Amniotic stem cell (primary cell): ENCODE measurements at places on chromosomes 4 and X.

DNA sequence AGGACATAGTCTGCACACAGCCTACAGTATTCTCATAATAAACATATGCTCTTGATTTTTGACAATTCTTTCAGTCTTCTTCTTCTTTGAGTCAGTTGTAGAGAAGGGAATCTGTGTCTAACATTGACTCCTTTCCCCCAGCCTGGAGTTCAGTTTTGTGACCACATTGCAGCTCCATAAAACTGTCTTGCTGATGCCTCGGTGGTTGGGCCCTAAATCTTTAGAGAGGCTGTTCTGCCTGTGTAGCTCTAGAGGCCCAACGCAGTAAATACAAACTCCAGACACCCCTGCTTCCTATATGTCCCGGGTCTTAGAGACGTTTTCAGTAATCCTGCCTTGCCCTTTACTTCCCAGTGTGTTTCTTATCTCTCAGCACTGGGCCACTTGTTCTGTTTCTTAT, 639.5 kb upstream of the AADAT start:
- DNase-seq: no peak

GRCh38 chr4:188262464-188262863, 123.2 kb downstream of the TRIML1 start:
- peak; percentile 51 for DNase-seq

DNA sequence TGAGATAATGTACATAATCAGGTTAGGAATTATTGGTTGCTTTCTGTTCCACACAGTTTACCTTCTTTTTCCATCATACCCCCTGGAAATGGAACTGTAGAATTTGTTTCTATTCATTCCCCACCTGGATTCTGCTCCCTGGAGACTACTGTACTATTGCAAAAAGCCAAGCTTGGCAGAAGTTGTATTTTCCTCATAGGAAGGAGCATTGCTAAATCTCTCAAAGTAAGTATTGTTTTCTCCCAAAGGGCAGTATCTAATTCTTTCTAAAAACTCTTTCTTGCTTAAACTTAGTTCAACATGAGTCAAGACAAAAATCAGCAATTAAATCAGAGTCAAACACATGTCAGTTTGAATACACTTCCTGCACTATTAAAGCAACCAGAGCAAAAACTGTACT, 136.2 kb downstream of the CDS1 start:
- no peak for DNase-seq

- no peak for DNase-seq
Observed at GRCh38 chr4:25632135-25632534, 23.5 kb upstream of the SLC34A2 start.

- DNase-seq: no peak
Observed at GRCh38 chr4:122086338-122087065, 65.6 kb upstream of the BLTP1 start.

- no peak for DNase-seq
Observed at GRCh38 chr4:112085156-112086035, 59.9 kb upstream of the FAM241A start.

DNA sequence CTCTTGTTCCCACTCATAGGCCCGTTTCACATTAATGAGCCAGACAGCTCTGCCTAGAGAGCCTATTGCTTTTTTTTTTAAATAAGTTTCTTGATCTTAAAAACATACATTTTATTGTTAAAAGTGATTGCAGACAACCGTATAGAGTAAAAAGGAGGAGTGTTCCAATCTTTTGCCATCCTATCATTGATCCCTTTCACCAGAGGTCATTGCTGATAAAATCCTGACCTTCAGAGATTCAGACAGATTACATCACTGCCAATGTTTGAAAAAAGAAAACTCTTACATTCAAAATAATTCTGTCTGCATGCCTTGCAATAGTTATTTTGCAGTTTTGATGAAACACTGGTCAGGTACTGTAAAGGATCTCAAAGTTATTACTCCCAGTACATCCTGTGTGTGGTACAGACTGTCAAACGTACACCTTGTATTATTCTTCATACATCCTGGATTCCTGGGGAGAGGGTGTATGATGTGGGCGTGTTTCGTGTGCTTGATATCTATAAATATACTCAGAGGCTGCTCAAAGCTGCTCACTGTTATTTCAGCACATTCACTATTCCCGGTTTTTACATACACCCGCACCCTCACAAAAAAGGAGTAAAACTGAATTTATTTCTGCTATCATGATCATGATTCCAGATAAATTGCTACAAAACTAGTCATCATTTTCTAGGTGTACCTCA, 15.4 kb upstream of the KLHL2 start:
- DNase-seq: no peak

- no peak for DNase-seq
Observed at GRCh38 chr4:169698331-169698730, 59.4 kb downstream of the HPF1 start.

DNA sequence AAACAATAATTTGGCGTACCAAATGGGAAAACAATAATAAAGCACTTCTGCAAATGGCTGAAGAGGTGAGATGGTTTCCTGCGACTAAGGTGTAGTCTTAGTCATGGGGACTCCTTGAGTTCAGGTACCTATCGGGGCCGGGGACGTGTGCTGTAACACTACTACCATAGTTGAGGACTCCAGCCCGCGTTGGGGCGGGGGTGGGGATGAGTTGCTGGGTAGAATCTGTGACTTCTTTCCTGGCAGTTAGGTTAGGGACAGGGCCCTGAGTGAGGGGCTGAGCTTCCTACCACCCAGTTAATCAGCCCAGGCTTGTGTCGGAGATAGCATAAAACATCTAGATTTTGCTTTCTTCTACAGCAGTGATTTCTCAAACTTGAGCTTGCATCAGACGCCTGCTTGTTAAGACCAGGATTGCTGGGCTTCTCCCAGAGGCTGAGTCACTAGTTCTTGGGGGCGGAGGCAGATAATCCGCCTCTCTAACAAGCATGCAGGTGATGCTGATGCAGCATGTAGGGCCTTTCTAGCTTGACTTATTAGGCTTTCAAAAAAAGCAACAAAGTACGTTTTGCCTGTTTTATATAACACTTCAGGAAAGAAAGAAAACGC, 30.2 kb downstream of the RBBP7 start:
- DNase-seq: peak; percentile 8

GRCh38 chr4:67744561-67745283, 9.5 kb downstream of the GNRHR start:
- no peak for DNase-seq

- DNase-seq: no peak
Observed at GRCh38 chrX:47644557-47645091, 5.7 kb downstream of the ELK1 start.
